CD4-positive, alpha-beta T cell (primary cell): ENCODE measurements at places on chromosomes 16 and 17.

DNA sequence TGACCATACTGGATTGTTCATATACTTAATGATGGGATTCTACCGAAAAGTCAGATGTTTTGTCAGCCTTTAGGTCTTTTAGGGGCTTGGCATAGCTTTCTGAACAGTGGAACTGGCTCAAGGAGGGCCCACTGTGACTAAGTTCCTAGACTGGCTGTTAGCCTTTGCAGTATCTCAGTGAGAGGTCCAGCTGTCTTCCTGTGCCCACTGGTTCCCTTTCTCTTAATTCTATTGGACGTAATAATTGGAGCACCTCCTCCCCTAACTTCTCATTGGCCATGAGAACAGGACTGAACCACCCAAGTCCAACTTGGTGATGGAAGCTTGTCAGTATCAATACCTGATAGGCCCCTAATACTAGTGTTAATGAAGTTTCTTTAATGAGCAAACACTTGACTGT is 13.5 kb downstream of the KPNA2 start:
- DNase-seq: no peak

GRCh38 chr17:6374271-6374691 is 60.6 kb downstream of the AIPL1 start:
- no peak for DNase-seq

DNA sequence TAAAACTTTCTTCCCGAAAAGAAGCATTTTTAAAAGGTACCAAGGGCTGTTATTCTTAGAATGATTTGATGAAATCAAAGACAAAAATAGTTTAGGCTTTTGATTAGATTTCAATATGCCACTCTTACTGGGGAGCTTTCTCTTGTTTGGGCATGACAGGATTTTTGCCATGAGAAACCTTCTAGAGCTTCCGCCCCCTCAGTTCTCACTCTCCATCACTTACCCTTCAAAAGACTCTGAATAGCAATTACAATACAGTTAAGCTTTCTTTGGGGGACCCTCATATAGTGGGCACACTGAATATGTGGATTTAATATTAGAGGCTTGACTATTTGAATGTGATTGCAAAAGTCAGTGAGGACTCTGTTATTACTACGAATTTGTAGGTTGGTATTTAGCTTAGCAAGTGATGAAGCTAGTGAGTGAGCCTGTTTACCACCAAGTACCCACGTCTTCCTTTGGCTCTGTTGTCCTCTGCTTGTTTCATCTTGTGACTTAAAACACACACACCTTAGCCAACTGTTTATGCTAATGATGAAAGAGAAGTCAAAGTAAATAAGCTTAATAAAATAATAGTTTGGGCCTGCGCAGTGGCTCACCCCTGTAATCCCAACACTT is 158.7 kb upstream of the TBX2 start:
- DNase-seq: no peak

DNA sequence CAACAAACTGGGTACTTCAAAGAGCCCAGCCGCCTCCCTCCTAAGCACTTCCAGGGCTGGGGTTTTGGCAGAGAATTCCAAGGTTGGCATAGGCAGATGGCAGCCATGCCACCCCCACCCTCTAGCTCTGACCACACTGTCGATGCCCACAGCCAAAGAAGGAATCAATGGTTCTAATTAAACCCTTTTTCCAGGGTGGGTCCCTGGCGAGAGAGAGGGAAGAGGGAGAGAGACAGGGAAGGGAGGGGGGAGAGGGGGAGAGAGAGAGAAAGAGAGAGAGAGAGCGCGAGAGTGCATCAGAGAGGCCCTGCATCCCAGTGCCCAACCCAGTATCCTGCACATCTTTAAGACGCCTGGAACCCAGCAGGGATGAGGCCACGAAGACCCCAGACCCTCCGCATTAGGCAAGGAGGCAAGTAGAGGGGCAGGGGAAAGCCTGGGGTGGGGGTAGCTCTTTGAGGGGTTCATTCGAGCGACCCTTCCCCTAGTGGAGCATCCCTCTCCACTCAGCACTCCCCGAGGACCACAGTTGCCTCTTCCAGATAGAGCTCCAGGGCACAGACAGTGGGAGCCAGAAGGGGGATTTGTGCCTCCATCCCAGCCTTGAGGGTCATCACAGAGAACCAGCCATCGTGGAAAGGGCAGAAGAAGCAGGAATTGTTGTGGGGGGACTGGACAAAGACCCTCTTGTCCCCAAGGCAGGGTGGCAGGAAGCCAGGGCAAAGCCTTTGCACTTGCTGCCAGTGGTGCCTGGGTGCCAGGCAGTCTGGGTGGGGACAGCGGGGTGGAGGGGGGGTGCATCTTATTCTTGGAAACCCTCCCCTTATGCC is 2.6 kb downstream of the SRCIN1 start:
- no peak for DNase-seq

- DNase-seq: no peak
Observed at GRCh38 chr17:41026715-41027471, at the start of gene KRTAP1-5. TSS of gene KRTAP1-5 (minus strand) at chr17:41027208. CDS start at chr17:41027155, 53 bp downstream.

DNA sequence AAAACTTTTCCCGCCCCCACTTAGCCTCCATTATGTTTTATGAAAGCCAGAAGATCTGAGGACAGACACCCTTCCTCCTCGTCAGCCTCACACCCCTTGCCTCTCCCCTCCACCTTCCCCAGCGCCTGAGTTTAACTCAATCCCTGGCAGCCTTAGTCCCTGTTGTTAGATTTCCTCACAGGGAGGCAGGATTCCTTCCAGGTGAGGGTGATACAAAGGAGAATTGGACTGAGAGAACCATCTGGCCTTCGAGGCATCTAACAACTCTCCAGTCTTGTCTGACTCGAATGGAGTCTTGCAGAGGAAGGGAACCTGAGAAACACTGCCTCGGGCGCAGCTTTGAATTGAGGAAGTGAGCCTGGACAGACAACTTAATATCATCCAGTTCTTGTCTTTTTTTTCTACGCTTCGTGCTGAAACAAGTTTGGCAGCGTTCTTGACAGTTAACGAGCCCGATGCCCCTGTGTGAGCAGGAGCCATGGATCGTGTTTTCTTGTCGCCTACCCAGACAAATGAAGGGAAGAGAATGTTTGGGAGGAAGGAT is 1.3 kb upstream of the ZNF768 start:
- DNase-seq: no peak

DNA sequence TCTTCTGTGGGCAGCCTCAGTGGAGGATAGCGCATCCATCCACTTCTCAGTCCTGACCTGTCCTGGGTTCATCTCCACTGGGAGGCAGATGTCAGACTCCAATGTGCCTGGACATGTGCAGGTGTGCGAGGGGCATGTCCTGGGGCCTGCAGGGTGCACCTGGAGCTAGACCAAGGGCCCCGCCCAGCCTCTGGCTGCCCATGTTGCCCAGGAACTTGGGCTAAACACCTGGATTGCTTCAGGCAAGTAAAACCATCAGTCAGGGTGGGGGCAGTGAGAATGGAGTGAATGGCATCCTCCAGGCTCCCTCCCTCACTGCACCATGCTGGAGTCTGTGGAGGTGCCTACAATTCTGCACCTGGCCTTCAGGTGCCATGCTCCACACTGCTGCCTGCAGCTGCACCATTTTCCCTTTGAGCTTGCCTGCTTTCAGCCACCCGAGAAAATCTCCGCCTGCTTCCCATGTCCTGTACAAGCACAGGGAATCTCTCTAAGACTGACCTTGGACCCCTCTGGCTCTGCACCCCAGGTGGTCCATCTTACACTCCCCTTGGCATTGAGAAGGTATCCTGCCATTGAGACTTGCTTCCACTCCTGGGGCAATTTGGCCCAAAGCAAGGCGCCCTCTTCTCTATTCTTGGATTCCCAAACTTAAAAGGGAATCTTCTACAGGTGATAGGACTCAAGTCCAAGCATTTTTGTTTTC is 2.1 kb upstream of the MFSD6L start:
- DNase-seq: no peak

DNA sequence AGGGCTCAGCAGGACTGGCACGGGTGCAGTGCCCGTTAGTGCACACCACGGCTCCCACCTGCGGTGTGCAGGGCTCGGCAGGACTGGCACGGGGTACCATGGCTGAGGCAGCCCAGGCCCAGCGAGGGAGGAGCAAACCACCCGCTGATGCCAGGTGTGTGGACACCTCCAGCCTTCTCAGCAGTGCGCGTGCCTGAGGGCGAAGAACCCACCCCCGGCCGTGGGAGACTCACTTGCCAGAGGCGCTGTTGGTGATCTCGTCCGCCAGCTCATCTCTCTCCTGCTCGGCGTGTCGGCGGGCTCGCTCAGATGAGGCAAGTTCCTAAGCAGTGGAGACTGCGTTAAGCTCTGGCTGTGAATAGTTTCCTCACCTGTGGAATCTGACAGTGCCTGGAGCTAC is 45.4 kb downstream of the NDEL1 start:
- no peak for DNase-seq

DNA sequence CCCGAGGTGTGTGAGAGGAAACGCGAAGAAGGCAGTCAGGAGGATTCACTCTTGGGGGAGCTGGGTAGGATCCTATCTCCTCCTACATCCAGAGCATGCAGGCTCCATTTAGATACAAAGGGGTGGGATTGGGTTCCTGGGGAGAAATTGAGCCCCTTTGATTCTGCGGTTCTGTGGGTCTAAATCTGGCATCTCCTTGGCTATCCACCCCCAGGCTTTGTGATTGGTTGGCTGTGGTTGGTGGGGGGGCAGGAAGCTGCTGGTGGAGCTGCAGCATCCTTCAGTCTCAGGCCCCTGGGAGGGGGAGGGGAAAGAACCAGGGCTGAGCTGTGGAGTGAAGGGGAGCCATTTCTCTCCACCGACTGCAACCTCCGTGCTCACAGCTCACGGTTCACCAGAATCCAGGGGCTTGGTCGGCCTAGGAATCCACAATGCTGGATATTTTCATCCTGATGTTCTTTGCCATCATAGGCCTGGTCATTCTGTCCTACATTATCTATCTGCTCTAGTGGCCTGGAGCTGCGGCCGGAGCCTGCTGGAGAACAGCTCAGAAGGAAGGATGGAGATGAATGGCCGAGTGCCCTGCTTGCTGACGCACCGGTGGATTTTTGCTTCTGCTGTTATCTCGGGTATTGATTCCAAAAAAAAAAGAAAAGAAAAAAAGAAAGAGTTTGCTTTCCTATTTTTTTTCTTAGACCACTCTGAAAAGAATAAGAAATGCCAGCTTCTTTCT is at the start of gene LASP1NB:
TSS of gene LASP1NB (plus strand) at position 352 of the 733 bp plus-strand sequence.
- peak; percentile 46 for DNase-seq

DNA sequence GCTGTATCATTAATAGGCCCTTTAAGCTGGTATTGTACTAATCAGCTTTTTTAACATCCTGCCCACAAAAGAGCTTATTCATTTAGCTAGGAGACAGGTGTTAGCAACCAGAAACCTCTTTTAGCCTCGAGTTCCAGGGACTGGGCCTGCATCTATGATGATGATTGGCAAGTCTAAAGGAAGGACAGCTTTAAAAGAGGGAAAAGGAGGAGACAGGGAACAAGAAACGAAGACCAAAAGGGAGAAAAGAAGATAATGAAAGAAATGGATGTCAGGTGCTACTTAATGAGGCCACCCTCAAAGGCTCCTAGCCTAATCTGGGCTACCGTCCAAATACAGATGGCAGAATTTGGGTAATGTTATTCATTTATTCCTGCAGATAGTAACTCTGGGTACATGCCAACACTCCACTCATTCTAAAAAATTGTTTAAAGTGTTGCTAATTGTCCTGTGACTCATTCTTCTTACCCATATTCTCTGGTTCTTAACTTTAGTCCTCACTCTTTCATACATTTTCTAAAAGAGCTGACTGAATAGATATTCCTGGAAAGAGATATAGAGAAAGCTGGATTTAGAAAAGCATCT is 18.7 kb upstream of the RFFL start:
- DNase-seq: peak; percentile 65

DNA sequence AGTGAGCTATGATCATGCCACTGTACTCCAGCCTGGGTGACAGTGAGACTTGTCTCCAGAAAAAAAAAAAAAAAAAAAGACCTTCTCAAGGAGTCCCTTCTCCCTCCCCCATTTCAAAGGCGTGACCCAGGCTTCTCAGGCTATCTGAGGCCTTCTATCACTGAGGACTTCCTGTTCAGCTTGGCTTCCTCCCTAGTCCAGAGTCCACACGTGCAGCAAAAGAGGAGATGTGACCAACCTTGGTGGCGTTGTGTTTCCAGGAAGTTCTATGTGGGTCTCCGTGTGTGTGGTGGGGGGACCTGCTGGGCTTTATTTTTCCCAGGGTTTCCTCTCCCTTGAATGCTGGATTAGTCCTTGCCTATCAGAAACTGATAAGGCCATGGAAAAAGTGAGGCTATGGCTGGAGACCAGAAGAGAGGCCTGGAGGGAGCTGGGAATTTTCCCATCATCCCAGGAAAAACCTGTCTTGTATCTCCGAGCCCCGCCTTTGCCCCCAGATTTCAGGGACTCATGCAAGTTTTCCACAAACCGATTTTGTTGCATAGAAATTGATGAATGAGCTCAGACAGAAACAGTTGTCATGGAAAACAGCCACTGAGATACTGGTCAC is 148.1 kb downstream of the SALL1 start:
- no peak for DNase-seq

DNA sequence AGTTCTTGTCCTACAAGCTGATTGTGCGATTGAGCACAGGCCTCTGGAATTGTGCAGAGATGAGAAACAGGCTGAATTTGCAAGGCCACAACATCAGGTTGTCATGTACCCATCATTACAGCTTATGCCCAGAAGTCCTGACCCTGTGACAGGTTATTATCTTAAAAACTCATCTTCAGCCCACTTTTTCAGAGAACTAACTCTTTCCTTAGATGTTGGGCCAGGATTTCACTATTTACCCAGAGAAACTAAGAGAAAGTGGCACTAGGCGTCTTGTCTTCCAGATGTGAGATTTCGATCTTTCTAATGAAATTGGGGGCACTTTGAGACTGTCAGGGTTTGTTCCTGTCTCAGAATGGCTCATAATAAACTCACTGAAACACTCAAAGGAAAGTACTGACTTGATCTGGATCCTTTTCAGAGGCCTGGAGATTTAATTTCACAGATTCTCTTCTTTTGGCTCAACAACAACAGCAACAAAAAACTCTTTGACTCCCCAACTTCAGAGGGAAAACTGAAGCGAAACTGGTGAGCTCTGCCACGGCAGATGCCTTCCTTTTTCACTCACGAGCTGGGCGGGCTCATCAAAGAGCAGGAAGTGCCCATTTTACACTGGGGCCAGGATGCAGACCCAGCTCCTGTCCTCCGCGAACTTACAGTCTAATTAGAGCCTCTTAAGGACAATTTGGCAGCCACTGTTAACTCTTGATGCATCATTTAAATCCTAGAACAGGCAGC is 17.7 kb upstream of the SLC12A3 start:
- no peak for DNase-seq

GRCh38 chr16:71464231-71464630 is 2.2 kb upstream of the ZNF23 start:
- DNase-seq: no peak

GRCh38 chr17:31780483-31780882 is 78.6 kb downstream of the COPRS start:
- no peak for DNase-seq

- no peak for DNase-seq
Observed at GRCh38 chr16:63442246-63442645, 1406.0 kb upstream of the CDH8 start.

GRCh38 chr17:80673152-80673920 is 128.7 kb downstream of the RPTOR start:
- DNase-seq: no peak

DNA sequence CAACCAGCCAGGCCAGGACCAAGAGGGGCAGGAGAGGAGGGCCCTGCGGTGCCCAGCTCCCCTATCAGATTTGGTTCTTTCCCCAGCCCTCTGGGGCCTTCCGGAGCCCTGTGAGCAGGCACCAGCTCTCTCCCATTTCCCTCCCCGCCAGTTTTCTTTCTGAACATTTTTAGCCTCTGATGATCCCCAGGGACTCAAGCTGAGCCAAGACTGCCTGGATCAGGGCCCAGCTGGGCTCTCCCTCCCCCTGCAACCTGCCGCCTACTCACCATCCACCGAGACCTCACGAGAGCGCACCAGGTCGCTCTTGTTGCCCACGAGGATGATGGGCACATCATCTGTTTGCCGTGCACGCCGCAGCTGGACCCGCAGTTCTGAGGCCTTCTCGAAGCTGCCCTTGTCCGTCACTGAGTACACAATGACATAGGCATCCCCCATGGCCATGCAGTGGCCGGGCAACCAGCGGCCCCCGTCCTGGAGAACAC is 2.0 kb downstream of the RRAD start:
- no peak for DNase-seq
